ENCODE measurements at places on chromosomes 5 and 9. TPM values are rescaled to one million over a fixed set of nuclear protein-coding genes. Genes with fewer than 3 reads are reported as not detected.

GRCh38 chr5:35024911-35025510 is 22.7 kb downstream of the AGXT2 start:
- no peaks in the 10 kb centered on the region for H3K4me1 ChIP-seq
- no peak overlapping the region for H3K27ac ChIP-seq
- DNase-seq = no peak

GRCh38 chr5:135031813-135032694 is 2.0 kb downstream of the PITX1 start:
- peaks cover 13% of the 10 kb centered on the region for H3K4me1 ChIP-seq
- no peak overlapping the region for H3K27ac ChIP-seq
- H3K36me3 ChIP-seq = no peaks in the 10 kb centered on the region
- no peak overlapping the region for H3K4me3 ChIP-seq
- H3K27me3 ChIP-seq = peaks cover 30% of the 10 kb centered on the region
- DNase-seq = no peak

Gene RANBP17
- polyA plus RNA-seq = not detected

- no peaks in the 10 kb centered on the region for H3K27me3 ChIP-seq
- no peak overlapping the region for H3K4me3 ChIP-seq
- H3K27ac ChIP-seq = no peak overlapping the region
Measured at GRCh38 chr5:38722918-38723317, 122.9 kb upstream of the OSMR start.

DNA sequence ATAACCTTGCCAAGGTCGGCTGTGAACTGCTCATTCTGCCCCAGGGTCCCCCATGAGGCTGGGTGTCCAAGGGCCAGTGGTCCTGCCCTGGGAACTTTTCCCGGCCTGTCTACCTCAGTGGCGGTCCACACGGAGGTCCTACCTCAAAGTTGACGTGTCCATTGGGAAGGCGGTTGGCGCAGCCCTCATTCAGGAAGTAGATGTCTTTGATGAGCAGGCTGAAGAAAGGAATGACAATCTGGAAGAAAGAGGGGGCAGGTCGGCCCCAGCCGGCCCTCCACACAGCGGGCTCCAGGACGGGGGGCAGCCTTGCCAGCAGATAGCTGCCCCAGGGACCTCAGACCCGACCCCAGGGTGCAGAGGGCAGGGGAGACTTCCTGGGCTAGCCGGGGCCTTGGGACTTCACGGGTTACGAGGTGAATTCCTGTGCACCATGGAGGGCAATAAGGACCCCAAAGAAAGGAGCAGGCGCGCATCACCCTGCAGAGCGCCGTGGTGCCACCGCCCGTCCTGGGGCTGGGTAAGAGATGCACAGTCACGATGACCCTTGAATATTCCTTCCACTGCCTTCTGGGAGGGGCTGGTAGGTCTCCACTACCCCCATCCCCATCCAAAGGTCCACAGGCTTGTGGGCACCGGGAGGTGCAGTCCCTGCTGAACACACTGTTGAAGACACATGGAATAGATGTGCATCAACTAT is 42.9 kb upstream of the RNF130 start:
- no peaks in the 10 kb centered on the region for H3K36me3 ChIP-seq
- no peak overlapping the region for H3K27ac ChIP-seq
- H3K4me3 ChIP-seq = no peak overlapping the region
- no peaks in the 10 kb centered on the region for H3K27me3 ChIP-seq

DNA sequence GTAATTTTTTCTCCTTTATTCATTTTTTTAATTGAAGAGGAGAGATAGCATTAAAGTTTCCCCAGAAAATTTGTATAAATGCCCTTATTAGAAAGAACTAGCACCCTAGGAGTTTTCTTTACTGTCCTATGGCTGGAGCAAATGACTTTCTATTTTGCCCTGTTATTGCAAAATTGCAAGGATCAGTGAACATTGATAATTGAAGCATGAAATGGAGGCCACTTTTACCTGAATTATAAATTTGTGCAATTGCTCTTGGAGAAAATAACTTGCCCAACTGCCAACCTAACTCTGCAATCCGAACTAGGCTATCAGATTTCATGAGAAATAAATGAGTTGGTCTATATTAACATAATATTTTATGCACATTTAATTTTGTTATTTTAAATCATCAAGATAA is 111.9 kb downstream of the MTRR start:
- H3K27me3 ChIP-seq = no peaks in the 10 kb centered on the region
- H3K36me3 ChIP-seq = no peaks in the 10 kb centered on the region
- no peak overlapping the region for H3K27ac ChIP-seq

GRCh38 chr9:36942891-36943290 is 91.2 kb downstream of the PAX5 start:
- no peak for DNase-seq
- no peak overlapping the region for H3K27ac ChIP-seq
- no peak overlapping the region for H3K4me3 ChIP-seq
- no peaks in the 10 kb centered on the region for H3K4me1 ChIP-seq

Gene GPR150
- polyA plus RNA-seq = 0.19 TPM

Data from CD4-positive, CD25-positive, alpha-beta regulatory T cell (primary cell).